KBM-7 (cell line): ENCODE measurements at places on chromosomes 2 and 18.

- peak; percentile 45 for DNase-seq
Measured at GRCh38 chr2:30223413-30223874, 7.9 kb upstream of the LBH start.

- no peak for DNase-seq
Measured at GRCh38 chr2:186532891-186533290, 46.8 kb downstream of the ZC3H15 start.

- no peak for DNase-seq
Measured at GRCh38 chr18:22465859-22466457, 48.2 kb upstream of the CTAGE1 start.

- no peak for DNase-seq
Measured at GRCh38 chr2:177078416-177078815, 134.2 kb upstream of the HNRNPA3 start.

GRCh38 chr2:188870289-188870688, 103.9 kb upstream of the COL3A1 start:
- no peak for DNase-seq

DNA sequence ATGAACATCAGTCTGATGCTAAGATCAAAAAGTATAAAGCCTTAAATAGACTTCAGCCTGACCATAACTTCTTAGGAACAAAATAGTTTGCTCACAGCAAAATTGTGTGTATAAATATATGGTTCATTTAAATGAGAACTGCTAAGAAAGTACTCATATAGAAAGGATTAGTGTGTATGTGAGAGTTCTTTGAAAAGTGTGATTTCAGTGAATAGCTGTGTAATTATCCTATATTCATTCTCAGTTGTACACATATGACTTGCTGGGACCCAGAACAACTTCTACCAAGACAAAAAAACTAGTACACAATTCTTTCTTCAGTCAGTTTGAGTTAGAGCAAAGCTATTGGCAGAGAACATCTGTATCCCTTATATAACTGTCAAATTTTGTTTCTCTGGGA, 7.2 kb downstream of the BBS5 start:
- no peak for DNase-seq

GRCh38 chr2:159933727-159934049, 128.7 kb downstream of the PLA2R1 start:
- DNase-seq: peak; percentile 67

- DNase-seq: peak; percentile 66
Measured at GRCh38 chr2:134736167-134736880, 17.5 kb upstream of the TMEM163 start.

DNA sequence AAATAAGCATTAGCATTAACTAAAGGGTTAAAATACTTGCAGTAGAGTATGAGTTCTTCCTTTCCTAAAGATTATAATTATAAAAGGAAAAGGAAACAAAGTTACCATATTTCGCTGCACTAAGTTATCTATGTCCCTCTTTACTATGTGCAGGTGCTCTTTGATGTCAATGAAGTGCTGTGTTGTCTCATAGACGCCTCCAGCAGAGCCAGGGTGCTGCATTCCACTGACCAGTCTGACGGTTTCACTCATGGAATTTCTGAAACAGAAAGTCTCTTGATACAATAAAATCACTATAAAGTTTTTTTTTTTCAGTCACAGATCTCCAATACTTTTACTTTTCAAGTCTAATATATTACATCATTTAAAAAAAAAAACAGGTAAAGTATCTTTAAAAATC, 14.5 kb upstream of the CPLX4 start:
- no peak for DNase-seq

DNA sequence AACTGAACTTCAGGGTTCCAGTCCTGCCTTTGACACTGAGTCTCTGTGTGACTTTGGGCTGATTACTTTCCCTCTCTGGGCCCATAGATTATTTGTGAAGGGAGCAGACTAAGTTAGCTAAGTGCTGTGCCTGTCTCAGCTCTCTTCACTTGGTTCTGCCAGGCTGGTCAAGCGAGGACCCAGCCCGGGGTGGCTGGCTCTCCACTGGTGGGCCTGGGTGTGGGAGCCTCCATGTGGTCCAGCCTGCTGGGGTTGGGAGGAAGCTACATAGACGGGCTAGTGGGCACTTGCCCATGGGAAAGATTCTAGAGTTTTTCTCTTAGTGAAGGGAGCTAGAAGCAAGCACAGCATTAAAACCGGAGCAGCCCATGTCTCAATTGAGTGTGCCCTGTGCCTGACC, 59.0 kb downstream of the DYSF start:
- no peak for DNase-seq

GRCh38 chr2:55604027-55604565, 13.3 kb downstream of the PPP4R3B start:
- DNase-seq: no peak

DNA sequence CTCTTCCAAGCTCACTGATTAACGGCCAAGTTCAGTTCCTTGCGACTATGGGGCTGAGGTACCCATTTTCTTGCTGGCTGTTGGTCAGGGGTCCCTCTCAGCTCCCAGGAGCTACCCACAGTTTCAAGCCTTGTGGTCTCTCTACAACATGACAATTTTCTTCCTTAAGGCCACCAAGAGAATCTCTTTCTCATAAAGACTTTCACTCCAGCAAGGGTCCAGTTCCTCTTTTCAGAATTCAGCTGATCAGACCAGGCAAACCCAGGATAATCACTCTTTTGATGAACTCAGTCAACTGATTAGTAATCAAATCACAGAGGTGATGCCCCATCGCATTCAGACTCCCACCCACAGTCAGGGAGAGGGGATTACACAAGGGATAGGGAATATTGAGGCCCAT, 129.7 kb downstream of the IRS1 start:
- DNase-seq: no peak

- no peak for DNase-seq
Measured at GRCh38 chr2:223418604-223419199, 183.5 kb downstream of the SCG2 start.

GRCh38 chr2:165682546-165682945, 111.5 kb downstream of the GALNT3 start:
- no peak for DNase-seq

- DNase-seq: no peak
Measured at GRCh38 chr2:164960159-164960558, 4.8 kb upstream of the SLC38A11 start.

DNA sequence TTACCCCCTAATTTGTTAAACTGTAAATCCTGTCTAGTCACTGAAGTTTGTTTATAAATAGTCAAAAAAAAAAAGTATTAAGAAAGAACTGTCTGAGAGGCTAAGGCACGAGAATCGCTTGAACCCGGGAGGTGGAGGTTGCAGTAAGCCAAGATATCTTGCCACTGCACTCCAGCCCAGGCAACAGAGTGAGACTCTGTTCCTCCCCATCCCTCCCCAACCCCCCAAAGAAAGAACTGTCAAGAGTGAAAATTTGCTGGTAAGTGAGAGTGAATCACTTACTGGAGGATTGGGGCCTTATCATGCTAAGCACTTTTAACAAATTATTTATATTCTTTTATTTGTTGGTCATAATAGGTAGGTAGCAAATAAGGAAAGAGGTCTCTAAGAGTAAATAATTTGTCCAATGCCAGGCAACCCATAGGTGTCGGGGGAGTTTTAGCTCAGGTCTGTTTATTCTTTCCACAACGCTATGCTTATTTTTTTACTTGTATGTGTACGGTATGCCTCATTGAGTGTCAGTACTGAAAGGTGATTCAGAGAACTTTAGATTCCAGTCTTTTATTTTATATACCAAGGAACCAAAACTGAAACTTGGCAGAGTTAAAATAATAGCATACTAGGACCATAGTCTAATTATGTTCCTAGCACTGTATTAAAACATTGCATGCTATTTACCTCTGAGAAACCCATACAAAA, 2.5 kb downstream of the TAF4B start:
- DNase-seq: peak; percentile 23

- no peak for DNase-seq
Measured at GRCh38 chr18:79857082-79857671, 59.4 kb downstream of the KCNG2 start.

- no peak for DNase-seq
Measured at GRCh38 chr2:60379684-60380083, 173.8 kb downstream of the BCL11A start.

DNA sequence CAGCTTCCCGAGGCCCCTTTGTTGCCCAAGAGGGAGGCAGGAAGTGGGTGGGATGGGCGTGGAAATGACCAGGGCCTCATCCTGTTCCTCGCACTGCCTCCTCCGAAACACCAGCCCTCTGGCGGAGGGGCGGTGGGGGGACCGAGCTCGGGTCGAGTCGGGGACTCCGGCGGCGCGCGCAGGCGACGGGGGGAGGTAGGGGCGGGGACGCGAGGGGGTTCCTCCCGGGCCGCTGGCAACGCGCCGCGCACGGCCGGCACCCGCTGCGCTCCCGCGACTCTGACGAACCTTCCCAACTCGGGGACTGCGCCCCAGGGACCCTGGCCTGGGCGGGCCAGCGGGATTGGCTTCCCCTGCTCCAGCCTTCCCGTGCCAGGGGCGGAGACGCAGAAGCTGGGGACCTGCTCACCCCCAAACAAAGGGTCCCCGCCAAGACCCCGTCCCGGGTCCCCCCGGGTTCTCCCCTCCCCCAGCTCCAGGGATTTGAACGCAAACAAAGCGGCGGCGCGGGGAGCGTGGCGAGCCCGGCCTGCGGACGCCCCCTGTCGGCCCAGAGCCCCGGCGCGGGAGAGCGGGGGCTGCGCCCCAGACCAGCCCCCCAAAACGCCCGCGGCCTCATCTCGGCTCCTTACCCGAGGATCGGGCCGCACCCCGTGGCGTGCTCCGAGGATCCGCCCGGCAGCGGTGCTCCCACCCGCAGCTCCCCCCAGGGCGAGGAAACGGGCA, 1.2 kb downstream of the SEMA4C start:
- peak; percentile 86 for DNase-seq

- DNase-seq: no peak
Measured at GRCh38 chr2:144323946-144324345, 196.0 kb downstream of the ZEB2 start.

DNA sequence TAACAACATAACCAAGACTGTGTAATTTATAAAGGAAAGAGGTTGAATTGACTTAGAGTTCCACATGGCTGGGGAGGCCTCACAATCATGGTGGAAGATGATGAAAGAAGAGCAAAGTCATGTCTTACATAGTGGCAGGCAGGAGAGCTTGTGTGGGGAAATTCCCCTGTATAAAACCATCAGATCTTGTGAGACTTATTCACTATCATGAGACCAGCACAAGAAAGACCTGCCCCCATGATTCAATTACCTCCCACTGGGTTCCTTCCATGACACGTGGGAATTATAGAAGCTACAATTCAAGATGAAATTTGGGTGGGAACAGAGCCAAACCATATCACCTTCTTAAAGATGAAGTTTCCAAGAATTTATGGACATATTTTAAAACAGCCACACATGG, 2.5 kb upstream of the IL36RN start:
- DNase-seq: no peak

DNA sequence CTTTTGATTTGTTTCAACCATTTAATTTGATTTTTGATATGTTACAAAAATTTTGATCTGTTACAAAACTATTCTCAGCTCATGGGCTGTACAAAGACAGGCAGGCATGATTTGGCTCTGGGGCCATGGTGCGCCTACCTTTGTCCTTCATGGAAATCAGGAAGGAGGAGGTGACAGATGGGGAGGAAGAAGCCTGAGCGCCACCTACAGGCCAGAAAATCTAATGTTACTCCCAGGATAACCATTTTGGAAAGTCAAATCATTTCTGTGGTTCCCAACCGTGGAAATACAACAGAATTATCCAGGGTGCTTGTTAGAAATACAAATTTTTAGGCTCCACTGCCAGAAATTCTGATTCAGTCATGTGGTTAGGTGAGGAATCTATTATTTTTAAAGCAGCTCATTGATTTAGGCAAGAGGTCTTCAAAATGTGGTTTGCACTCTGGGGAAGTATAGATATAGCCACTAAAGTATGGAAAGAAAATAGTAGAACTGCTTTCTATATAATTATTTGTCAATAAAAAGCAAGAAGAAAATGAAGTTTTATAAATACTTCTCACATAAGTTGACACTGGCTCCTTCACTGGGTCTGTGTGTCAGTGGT, 93.9 kb downstream of the EVA1A start:
- DNase-seq: peak; percentile 72

GRCh38 chr2:18325118-18325517, 235.3 kb downstream of the RDH14 start:
- no peak for DNase-seq

- DNase-seq: peak; percentile 27
Measured at GRCh38 chr2:205545971-205546816, 136.1 kb upstream of the NRP2 start.

GRCh38 chr2:9462886-9463697, 11.3 kb upstream of the IAH1 start:
- DNase-seq: no peak

DNA sequence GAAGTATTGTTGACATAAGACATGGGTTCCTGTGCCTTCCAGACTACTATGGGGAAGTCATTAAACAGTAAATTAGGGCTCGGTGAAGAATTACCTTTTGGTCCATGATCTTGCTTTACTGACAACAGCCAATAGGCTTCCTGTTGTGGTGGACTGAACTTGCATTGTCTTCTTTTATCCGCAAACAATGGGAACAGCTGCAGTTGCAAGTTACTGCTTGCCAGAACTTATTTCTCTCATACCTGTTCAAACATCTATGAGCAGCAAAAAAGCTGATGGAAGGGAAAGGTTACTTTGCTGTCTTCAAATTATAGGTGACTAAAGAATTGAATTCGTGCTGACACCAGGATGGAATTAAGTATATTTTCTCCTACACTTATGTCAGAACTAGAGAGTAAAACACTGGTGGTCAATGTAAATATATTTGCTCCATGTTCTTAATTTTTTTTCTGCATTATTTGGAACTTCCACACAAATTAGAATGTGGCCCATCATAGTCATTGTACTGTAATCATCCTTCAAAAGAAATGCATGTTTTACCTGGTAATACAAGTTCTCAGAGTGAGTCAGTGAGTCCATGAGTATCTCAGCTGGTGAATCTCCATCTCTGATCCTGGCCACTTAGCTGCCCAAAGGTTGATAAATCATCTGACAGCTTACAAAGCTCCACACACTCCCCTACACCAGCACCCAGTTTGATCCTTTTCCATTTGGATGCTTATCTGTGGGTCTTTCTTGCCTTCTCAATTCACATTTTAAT, 37.3 kb upstream of the RNF152 start:
- no peak for DNase-seq

DNA sequence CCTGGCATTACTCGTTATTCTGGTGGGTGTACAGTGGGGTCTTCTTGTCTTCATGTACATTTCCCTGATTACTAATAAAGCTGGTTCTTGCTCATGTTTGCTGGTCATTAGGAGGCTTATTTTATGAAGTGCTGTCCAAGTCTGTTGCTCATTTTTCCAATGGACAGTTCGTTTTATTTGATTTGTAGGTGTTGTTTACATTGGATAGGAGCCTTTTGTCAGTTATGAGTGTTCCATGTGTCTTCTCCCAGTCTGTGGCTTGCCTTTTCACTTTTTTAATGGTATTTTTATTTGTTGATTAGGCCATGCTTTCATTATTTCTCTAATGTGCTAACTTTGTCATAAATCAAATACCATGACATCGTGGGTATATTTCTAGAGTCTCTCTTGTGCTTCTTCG, 51.9 kb downstream of the CEP192 start:
- no peak for DNase-seq
